ENCODE measurements at places on chromosomes 3 and 15. TPM values are rescaled to one million over a fixed set of nuclear protein-coding genes. Genes with fewer than 3 reads are reported as not detected.
A peak's percentile ranks its signal among the peaks of the same experiment; 100 is the strongest.

UTS2B gene
- total RNA-seq = 0.76 TPM

KPNA4 gene
- 24.3 TPM for total RNA-seq

EEFSEC gene
- 2.5 TPM for total RNA-seq

MOBP gene
- total RNA-seq = not detected

ST3GAL6 gene
- not detected for total RNA-seq

GCHFR gene
- 0.22 TPM for total RNA-seq

LEKR1 gene
- total RNA-seq = 0.16 TPM

GRCh38 chr3:123706871-123707270, 122.0 kb upstream of the HACD2 start:
- no peak for DNase-seq

DNA sequence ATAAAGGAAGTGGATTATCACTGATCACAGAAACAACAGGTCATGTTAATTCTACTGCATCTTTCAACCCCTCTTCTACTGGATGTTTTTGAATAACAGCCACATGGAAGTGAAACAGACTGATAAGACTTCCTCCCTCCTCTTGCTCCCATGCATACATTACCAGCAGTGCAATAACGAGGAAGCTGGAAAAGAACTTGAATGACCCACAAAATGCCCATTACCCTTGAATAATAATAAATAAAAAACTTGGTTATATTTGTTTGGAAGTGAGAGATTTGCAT, 51.6 kb downstream of the RARB start:
- no peak for DNase-seq

- no peak for DNase-seq
Observed at GRCh38 chr3:193736616-193737015, 143.6 kb downstream of the OPA1 start.

GRCh38 chr3:114518206-114518808, 224.5 kb downstream of the TIGIT start:
- no peak for DNase-seq

DNA sequence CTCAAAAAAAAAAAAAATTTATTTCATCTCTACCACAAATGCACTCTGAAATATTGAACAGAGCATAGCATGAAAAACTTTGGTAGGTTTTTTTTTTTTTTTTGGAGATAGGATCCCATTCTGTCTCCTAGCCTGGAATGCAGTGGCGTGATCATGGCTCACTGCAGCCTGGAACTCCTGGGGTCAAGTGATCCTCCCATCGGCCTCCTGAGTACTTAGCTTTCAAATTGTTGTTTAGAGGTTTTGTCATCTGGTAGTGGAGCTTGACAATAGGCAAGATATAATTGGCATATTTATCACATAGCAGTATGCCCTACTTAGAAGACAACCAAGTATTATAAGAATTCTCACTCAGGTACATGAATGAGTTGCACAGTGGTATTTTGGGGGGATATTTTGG, 234.2 kb upstream of the ST8SIA2 start:
- DNase-seq = no peak

GRCh38 chr3:31077021-31077601, 182.7 kb upstream of the GADL1 start:
- peak; percentile 84 for DNase-seq

- DNase-seq = no peak
Observed at GRCh38 chr15:48865370-48866079, 12.4 kb upstream of the EID1 start.

DNA sequence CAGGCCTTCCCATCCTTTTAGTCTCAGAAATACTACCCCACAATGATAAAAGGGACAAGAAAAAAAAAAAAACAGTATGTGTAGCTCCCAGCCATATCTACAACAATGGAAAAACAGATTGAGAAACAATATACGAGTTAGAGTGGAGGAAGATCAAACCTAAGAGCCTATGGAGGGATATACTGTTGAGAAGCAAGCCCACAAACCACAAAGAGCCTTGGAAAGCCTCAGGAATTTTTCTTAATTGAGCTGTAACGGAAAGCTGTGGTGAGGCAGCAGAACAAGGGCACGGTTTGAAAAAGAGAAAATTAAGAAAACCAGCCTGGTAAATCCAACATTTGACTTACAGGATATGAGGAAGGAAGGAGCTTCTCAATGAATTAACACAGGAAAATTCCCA, 21.4 kb downstream of the KPNA1 start:
- no peak for DNase-seq

DNA sequence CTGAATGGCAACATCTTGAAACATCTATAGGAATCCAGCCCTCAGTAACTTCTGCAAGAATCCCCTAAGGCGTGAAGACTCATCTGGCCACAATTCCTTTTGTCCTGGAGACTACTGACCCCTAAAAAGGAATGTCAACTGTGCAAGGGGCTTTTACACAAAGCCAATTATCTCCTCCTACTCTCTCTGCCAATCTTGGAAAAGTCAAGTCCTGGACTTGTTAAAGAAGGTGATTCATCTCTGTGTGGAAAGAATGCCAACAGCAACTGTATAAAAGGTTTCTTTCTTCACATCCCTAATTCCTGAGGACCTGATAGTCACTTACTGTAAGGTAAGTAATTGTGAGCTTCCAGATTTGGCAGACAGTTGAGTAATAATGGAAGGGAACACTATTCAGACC, 22.3 kb downstream of the THRB start:
- no peak for DNase-seq

DNA sequence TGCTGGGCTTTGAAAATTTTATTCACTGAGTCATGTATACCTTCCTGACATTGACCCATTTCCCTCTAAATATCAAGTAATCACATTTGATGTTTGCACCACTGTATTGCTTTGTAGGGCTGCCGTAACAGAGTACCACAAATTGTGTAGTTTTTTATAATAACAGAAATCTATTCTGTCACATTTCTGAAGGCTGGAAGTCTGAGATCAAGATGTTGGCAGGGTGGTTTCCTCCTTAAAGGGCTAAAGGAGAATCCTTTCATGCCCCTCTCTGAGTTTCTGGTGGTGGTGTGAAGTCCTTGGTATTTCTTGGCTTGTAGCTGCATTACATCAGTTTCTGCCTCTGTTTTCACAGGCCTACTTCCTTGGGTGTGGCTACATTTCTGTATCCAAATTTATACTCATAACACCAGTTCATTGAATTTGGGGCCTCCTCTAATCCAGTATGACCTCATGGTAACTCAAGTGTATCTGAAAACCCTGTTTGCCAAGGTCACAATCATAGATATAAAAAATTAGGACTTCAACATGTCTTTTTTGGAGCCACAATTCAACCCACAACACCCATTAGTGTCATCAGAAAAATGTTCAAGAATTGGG, 29.1 kb upstream of the ST6GAL1 start:
- DNase-seq = no peak

DNA sequence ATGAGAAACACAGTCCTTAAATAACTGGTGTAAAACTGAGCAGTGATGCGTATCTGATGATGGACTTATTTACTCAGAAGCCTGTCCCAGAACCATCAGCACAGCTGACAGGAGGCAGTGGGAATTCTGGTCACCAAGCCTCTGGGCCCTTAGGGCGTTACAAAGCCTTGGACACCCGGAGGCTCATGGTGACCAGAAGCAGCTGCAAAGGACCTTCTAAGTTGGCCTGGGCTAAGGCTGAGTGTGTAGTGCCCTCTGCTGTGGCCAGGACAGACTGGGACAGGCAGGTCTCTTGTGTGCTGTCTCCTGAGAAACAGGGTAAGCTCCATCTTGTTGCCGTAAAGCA, 168.9 kb downstream of the ATP10A start:
- DNase-seq = no peak

GRCh38 chr3:74591342-74591741, 23.1 kb downstream of the CNTN3 start:
- DNase-seq = no peak

GRCh38 chr3:170437176-170437575, 18.5 kb downstream of the CLDN11 start:
- DNase-seq = no peak

GRCh38 chr3:117626577-117626976, 917.0 kb downstream of the TUSC7 start:
- DNase-seq = no peak

- no peak for DNase-seq
Observed at GRCh38 chr3:114896978-114897377, 250.1 kb downstream of the ZBTB20 start.

GRCh38 chr3:155404486-155404885, 111.0 kb upstream of the STRIT1 start:
- DNase-seq = no peak

DNA sequence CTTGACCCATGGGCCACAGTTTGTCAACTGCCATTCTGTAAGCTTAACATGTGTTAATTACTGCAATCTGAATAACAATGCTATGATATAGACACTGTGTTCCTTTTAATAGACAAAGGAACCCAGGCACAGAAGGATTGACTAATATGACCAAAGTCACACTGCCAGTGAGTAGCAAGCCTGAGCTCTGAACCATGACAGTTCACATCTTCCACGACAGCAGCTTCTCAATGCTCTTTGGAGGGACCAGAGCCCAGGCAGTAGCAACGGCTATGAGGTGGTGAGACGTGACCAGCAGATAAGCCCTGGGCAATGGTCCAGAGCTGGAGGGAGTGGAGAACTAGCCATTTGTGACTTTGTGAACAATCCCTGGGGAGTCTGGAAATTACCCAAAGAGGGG, 19.4 kb downstream of the CA12 start:
- no peak for DNase-seq

DNA sequence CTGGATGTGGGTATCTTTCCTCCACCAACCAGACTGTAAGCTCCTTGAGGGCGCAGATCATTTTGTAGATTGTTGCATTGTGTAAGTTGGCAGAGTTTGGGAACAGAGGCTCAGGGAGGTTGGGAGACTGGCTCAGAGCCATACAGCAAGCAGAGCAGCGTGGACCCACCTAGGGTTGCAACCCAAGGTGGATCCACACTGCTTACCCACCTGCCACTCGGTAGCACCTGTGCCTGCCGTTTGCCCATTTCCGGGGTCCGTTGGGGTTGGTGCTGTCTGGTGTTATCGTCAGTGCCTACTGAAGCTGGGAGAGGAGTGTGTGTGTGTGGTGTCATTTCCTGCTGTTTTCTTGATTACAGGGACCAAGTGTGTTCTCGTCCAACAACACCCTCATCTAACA, 19.0 kb downstream of the SMAD6 start:
- no peak for DNase-seq

DNA sequence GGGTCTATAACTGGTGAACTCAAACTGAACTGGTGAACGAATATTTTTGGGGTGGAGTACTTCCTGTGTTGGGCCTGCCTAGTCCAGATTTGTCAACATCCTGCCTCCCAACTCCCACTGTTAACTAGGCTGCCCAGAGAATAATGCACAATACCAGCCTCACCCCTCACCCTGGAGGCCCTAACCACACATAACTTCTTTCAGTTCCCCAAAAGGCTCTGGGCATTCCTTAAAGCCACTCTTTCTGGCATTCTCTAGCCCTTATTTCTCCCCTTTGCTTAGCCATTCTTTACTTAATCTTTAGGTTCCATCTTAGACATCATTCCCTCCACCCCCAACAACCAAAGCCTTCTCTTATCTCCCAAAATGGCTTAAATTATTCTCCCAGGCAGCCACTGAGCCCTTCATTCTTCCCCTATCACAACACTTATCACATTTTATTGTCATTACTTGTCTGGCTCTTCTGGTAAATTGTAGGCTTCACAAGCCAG, 9.1 kb upstream of the SEC11A start:
- DNase-seq = no peak

- DNase-seq = no peak
Observed at GRCh38 chr3:113927556-113927955, 20.3 kb upstream of the ZDHHC23 start.

- no peak for DNase-seq
Observed at GRCh38 chr3:85304360-85304964, 345.7 kb downstream of the CADM2 start.

DNA sequence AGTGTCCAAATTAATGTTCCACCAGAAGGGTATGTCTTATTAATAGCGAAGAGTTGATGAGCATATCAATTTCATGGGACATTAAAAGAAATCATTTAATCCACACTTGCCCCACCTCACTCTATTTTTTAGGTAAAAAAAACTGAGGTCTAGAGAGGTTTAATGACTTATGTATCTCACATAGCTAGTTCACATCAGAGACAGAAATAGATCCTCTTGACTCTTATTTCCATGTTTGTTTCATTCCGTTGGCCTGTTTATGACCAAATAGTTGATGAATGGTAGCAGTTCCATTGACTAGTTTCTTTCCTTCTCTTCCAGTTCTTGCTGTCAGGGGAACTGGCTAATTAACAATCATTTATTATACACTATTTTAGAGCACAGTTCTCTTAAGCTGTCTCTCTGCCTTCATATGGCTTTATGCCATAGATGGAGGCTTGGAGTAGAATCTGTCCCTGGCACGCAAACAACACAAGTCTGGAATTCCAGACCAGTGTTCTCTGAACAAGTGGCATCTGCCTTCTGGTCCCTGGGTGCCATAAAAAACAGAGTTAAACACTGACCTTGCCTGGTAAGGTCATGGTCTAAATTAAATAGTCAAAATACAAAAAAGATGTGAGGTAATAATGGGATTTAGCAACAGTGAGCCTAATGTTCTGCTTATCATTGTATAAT, 220.0 kb upstream of the CGNL1 start:
- no peak for DNase-seq

DNA sequence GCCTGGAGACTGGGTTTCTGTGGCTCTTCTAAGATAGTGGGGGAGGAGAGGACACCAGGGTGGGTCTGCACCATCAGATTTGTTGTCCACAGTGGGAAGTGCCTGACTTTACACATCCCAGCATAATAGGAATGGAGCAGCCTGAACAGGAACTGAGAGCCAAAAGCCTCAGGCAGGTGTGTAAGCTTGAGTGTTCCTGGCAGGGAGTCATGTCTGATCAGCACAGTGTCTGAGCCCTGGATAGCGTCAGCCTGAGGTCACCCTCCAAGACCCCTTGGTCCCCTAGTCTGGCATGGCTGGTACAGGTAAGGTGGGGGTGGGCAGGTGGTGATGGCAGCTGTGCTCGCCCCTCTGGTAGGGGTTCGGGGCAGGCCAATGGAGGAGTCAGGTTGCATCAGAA, 20.2 kb downstream of the INSYN1 start:
- no peak for DNase-seq

DNA sequence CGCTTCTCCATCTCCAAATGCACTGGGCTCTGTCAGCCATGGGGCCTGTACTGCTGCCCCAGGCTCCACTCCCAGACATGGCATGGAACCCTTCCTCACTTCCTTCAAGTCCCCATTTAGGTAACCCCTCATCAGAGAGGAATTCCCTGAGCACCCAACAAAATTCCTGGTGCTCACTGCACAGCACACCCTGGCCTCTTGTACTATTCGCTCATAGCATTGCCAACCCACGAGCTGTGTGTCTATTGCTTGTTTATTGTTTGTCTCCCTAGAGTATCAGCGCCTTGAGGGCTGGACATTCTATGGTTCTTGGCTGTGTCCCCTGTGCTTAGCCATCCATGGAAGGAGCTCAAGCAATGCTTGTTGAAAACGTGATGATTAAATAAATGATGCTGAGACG, 46.1 kb upstream of the SLCO2A1 start:
- DNase-seq = no peak

- no peak for DNase-seq
Observed at GRCh38 chr3:129793942-129794310, 99.6 kb downstream of the TMCC1 start.

All from SJSA1 (cell line).